Tibial nerve (tissue), 4 donors: ENCODE measurements at places on chromosomes 5 and 9.

DNA sequence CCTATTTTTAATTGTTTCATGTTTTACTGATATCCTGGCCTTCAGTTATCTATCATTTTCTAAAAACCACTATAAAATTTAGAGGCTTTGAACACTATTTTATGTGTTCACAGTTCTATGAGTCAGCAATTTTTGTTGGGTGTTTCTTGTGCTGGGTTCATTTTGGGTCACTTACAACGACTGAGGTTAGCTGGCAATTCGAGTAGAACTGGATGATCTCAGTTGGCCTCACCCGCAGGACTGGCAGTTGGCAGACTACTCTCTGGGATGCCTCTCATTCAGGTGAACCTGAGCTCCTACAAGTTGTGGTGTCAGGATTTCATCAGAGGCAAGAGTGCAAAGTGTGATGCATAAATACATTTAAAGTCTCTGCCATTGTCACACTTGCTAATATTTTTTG lies 151.0 kb upstream of the PAPPA start:
- no peak for DNase-seq

GRCh38 chr5:18985171-18985758 lies 1002.7 kb downstream of the CDH18 start:
- DNase-seq: no peak

DNA sequence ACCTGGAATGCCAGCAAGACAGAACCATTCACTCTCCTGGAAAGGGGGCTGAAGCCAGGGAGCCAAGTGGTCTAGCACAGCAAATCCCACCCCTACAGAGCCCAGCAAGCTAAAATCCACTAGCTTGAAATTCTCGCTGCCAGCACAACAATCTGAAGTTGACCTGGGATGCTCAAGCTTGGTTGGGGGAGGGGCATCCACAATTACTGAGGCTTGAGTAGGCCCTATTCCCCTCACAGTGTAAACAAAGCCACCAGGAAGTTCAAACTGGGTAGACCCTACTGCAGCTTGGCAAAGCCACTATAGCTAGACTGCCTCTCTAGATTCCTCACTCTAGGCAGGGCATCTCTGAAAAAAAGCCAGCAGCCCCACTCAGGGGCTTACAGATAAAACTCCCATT lies 17.3 kb downstream of the RIGI start:
- DNase-seq: no peak

- DNase-seq: no peak
These were observed 2.9 kb downstream of the HTR1A start for GRCh38 chr5:63959177-63959982.

GRCh38 chr9:120974181-120974580 lies 47.6 kb upstream of the TRAF1 start:
- DNase-seq: no peak

GRCh38 chr5:159010661-159011442 lies 88.9 kb downstream of the EBF1 start:
- DNase-seq: no peak

DNA sequence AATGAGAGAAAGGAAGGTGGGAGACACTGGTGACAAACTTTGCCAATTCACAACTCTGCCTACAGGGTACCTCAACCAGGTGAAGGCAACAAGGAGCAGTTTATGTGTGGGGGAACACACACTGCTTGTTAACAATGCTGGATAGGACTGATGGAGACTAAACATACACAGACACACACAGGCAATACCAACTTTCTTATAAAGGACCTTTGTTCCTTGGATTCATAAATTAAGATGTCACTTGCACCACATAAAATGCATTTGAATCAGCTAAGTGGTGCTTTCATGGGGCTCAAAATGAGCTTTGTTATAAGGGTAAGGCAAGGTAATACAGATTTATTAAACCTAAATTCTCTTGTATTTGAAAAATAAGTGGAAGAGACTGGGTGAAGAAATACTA lies 4.0 kb downstream of the TSTD2 start:
- DNase-seq: no peak

- DNase-seq: no peak
These were observed 17.6 kb downstream of the RNF38 start for GRCh38 chr9:36382484-36382883.

- DNase-seq: no peak
These were observed 69.3 kb downstream of the TLE4 start for GRCh38 chr9:79641070-79641469.

- no peak for DNase-seq
These were observed 10.4 kb downstream of the CCL28 start for GRCh38 chr5:43401827-43402226.

- no peak for DNase-seq
These were observed 21.7 kb downstream of the SPAAR start for GRCh38 chr9:35930989-35931388.

- DNase-seq: no peak
These were observed 34.6 kb upstream of the WDR38 start for GRCh38 chr9:124818431-124819281.

DNA sequence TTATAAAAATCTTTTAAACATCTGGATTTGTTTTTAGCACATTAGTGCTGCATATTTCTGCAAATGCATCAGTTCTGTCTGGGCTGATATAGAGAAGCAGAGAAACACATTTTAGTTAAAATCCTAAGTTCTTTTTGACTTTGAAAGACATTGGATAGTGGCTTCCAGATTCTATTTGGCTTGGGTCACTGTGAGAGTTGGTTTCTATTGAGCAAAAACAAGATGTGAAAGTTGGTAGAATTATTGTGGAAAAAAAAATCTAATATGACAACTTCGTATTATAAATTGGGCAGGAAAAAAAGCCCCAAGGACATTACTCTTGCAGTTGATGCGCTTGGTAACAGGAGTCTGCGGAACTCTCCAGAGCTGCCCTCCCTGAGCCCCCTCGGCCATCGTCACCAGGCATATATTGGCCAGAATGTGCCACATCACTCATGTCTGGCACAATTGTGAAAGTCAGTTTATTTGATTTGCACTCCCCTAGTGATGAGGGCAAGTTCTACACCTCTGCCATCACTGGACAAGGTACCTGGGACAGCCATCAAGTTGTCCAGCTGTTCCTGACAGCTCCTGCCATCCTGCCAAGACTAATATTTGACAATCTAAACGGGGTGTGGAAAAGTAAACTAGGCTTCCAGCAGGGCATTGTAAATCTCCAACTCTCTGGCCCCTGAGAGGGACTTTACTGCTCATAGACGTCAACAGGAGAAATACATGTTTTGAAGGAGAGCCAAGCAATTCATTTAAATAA lies 334.5 kb downstream of the TENT4A start:
- no peak for DNase-seq

DNA sequence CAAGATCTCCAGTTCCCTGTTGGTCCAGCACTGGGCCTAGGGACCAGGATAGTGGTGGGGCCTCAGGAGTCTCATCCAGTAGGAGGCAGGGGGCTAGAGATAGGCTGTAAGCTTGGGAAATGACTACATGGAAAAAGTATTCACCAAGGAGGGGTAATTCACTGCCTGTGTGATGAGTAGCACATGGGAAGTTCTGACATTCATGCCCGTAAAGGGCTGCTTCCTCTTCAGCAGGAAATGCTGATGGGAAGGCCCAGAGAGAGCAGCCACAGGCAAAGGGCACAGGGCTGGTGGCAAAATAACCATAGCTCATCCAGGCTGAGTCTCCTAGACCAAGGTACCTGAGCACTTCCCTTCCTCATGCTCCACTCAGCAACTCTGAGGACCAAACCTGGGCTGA lies 23.1 kb upstream of the FRRS1L start:
- no peak for DNase-seq

DNA sequence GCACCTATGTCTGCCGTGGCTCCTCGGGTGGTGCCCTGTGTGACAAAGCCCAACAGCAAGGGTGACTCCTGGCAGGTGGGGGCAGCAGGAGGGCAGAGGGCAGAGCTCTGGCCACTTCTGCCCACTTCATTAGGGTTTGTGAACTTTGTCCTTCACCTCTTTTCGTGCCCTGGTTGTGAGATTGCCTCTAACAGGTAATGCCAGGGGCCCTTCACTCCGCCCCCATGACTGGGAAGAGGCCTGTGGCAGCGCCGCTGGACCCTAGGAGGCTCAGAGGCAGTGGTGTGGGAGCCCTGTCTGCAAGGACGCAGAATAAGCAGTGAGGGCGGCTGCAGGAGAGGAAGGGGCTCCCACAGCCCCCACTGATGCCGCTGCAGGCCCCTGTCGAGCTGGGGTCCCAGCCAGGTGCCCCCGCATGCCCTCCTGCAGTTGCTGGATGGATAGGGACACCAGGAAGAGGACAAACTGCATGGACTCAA lies 108.7 kb upstream of the LMX1B start:
- no peak for DNase-seq

DNA sequence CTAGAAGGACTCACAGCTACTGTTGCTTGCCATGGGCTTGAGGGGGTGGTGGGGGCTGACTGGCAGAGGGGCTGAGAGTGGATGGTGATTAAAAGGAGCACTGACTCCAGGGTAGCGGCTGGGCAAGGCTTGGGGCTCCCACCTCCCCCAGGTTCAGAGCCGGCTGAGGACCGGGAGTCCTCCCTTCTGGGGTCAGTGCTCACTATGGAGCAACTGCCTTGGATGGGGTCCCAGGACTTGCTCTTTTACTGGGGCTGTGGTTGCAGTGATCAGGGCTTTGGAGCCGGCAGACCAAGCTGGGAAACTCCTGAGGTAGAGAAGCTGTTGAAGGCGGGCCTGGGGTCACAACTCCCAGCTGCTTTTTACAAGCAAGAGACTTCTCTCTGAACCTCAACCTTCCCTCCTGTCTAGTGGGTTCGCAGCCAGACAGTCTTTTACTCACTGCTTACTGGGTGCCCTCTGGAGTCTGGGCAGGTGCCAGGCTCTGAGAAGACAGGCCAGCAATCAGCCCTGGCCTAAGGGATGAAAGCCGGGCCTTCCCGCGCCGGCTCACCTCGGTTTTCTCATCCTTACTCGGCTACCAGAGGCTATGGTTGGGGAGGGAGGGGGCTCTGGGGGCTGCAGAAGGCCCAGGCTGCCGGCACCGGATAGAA lies 795 bp upstream of the ASS1 start:
- DNase-seq: no peak

- DNase-seq: no peak
These were observed 16.4 kb upstream of the ZBED3 start for GRCh38 chr5:77103457-77103856.

GRCh38 chr5:52743529-52743928 lies 44.2 kb upstream of the ITGA1 start:
- DNase-seq: no peak

- no peak for DNase-seq
These were observed 11.8 kb upstream of the CHD1 start for GRCh38 chr5:98940581-98940980.
